ENCODE measurements at places on chromosomes 6 and 20. TPM values are rescaled to one million over a fixed set of nuclear protein-coding genes. Genes with fewer than 3 reads are reported as not detected.

DNA sequence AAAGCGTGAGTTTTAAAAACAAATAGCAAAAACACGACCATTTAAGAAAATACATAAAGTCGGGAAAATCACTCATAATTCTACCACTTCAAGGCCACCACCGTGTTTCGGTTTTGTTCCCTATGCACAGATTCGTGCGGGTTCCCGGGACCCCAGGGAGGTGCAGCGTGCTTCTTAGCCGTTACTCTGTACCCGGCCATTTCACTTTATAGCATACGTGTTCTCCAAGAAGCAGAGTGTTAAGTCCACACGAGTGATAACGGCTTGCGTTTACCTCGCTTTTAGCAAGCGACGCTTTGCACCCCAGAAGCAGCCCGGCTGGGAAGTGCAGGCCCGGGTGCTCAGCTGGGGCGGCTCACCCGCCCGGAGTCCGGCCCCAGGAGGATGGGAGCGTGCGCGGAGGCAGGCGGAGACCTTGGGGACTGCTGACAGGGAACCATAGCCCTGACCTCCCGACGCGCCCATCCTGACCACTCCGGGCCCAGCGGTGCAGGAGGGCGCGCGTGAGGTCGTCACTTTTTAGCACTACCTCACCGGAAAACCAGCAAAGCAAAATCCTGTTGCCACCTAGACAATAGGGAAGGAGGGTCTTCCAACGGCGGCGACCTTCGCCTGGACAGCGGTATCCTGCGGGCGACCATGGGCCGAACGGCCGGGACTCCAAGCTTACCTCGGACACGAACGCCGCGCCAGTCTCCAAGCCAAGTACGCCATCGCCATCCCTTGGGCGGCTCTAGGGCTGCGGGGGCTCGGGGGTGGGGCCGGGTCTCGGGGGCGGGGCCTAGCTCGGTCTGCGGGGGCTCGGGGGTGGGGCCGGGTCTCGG lies at the start of gene ECI2:
ECI2 (minus strand) TSS at position 735 of the 824 bp plus-strand sequence; CDS start at position 720, 15 bp downstream.
- DNase-seq, result peak; percentile 1

GRCh38 chr6:125791151-125791819 lies 525 bp downstream of the NCOA7 start:
- no peak for DNase-seq

- DNase-seq, result peak; percentile 62
Measured at GRCh38 chr6:41073203-41073967, 611 bp downstream of the NFYA start.

IRF4 gene
- polyA plus RNA-seq, result 0.30 TPM

DNA sequence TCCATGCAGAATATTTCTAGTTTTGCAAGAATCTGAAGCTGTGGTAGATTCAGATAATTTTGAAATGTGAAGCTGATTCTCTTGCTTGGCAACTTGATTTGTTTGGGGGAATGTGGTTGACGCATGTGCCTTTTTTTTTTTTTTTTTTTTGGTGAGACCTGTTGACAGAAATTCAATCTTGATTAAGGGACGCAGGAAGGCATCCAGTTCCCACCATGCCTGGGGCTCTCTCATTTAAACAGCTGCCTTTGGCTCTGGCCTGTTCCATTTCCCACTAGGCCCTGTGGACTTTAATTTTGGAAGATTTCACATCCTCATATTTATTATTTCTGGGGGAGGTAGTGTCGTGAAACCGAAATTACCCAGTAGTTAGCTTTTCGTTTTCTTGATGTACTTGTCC lies 8.6 kb downstream of the TPX2 start:
- DNase-seq, result peak; percentile 2

DNA sequence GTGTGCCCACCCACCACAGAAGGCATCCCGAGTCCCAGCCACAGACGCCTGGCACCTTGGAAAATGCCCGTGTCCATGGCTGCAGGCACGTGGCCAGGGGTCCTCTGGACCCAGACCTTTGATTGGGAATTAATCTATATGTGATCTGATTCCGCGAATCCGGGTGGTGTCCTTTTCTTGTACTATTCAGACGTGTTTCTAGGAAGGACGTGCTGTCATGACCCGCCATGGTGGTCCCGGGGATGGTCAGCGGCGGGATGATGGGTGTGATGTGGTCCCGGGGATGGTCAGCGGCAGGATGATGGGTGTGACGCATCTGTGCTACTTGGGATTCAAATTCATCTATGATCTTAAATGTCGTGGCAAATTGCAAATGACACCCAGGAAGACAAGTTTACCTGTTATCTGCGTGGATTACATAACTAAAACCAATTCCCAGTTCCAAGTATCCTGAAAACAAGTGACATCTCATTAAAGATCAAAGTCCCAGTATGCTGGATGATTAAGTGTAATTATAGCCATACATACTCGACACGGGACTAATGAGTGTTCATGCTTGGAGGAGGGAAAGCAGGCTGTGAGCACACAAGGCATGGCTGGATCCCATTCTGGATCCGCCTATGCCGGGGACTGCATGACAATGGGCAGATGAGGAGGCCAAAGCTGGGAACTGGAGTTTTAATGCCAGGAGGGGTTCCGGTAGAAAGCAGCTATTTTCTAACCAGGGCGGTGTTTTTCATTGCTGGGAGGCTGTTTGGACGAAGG lies 256.5 kb downstream of the TAF4 start:
- no peak for DNase-seq

MUC21 gene
- polyA plus RNA-seq, result not detected

DNA sequence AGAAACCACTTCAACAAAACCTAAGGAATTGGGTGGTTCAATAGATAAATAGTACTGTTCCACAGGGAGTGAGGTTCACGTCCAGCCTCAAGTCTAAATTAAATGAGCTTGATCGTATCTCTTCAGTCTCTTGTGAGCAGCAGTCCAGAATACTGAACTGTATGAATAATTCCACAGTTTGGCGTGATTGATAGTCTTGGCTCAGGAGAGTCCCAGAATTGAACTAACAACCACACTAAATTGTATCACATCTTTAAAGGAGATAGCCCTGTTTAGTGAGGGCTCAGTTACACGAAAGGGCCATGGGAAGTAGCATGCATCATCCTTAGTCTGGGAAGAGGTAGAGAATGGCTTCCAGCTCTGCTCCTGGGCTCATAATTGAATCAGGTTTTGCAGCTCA lies 224.6 kb downstream of the PACRG start:
- DNase-seq, result no peak

DNA sequence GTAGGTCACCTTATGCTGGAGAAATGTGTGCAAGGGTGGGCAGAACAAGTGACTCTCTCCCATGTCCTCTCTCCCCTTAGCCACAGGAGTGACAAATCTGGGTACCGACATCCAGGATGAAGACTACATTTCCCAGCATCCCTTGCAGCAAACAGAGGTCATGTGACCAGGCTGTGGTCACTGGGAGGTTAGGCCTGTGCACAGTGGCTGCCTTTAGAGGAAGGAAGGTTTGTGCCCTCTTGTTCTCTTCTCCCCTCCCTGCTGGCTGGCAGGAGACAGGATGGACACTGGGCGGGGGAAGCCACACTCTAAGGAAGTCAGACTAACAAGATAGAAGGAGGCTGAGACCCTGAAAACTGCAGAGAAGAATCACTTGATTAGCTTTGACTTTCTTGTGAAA lies 360.2 kb downstream of the PREX1 start:
- no peak for DNase-seq

SAMD5 gene
- 2.2 TPM for polyA plus RNA-seq

DNA sequence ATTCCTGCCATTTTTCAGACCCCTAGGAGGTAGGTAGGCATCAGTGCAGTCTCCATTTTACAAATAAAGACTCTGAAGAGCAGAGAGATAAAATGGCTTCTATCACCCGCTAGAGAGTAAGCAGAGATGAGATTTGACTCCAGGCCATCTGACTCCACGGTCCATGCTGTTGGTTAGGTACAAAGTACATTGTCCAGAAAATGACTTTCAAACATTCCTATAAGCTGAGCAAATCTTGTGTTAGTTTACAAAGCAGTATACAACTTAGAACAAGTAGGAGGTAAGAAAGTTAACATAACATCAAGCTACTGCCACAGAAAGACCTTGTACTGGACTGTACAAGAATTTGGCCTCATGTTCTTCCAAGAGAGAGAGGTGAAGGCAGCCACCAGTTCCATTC lies 14.9 kb downstream of the BTN1A1 start:
- DNase-seq, result no peak

TINAG gene
- polyA plus RNA-seq, result not detected

GRCh38 chr6:134870677-134871498 lies 79.0 kb downstream of the ALDH8A1 start:
- DNase-seq, result no peak

DNA sequence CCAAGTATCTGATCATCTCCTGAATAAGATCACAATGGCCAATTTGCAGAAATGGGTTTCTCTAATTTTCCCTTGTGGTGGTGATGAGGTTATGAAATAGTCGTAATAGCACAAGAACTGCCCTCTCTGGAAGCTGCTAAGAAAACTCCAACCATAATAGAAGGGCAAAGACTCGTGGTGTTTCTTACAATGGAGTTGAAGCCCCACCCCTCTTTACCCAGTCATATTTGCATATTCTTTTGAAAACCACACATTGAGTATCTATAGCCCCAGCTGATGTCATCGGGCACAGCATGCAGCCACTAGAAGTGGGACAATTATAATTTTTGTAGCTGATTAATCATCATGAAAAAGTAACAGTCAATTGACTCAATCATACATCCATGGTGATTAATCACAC lies 452.1 kb upstream of the POU3F2 start:
- DNase-seq, result no peak

TRIM40 gene
- polyA plus RNA-seq, result not detected

GRCh38 chr6:95408111-95408510 lies 169.2 kb upstream of the MANEA start:
- DNase-seq, result no peak

DNA sequence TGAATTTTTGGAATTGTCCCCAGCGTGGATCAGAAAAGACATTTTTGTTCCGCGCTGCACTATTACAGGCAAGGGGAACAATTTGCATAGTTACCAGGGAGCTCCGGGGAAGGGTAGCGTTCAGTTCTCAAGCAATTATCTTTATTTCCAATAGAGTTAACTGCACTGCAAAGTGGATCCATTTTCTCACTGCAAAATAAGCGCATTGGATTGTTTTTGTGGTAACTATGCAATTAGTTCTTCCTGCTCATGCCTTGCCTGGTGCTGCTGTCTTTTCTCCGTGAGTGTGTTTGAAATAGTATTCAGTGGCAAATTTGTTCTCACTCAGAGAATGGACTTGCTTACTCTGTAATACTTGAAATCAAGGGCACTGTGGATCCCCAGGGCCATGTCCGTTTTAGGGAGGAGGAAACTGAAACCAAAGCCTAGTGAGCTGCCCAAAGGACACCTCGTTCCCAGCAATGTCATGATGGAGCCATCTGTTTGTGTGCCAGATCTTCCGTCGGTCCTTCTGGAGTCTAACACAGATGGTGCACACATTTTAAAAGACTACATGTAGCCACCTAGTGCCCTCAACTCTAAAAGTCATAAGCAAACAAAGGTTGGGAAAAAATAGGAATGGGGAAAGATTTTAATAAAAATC lies 7.4 kb upstream of the PCK1 start:
- DNase-seq, result no peak

DNA sequence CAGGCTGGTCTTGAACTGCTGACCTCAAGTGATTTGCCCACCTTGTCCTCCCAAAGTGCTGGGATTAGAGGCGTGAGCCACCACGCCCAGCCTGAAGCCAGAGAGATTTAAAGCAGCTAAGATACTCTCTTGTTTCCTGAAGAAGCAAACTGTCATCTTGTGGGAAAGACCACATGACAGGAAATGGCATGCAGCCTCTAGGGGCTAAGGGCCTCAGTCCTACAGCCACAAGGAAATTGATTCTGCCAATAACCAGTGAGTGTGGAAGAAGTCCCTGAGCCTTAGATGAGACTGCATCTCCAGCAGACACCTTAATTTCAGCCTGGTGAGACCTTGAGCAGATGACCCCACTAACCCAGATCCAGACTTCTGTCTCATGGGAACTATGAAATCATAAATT lies 40.9 kb downstream of the KIZ start:
- DNase-seq, result no peak

DNA sequence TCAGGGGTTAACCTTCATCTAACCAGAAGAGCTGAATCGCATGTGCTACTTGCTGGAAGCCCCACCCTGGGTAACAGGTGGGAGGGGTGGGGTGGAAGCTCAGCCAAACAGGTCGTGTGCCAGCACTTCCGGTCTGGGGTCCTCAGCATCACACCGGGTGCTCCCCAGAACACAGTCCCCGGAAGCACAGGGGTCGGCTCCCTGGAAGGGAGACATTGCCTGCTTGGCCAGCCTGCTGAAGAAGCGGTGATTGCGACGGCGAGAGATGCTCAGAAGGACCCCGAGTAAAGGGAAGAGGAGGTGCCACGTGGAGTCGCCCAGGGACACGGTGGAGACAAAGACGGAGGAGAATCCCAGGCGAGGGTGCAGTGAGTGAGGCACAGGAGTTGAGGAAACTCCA lies 36.5 kb downstream of the MYT1 start:
- DNase-seq, result no peak

- DNase-seq, result no peak
Measured at GRCh38 chr20:32763202-32764004, 1.2 kb downstream of the DNMT3B start.

GDAP1L1 gene
- polyA plus RNA-seq, result 0.29 TPM

SNAP25 gene
- polyA plus RNA-seq, result 1.6 TPM

All from urinary bladder (tissue), 4 donors.